Naive thymus-derived CD8-positive, alpha-beta T cell (primary cell): ENCODE measurements at places on chromosomes 5 and 9. TPM values are rescaled to one million over a fixed set of nuclear protein-coding genes. Genes with fewer than 3 reads are reported as not detected.

GRCh38 chr9:91824601-91825305, 125.3 kb downstream of the ROR2 start:
- DNase-seq = no peak

DNA sequence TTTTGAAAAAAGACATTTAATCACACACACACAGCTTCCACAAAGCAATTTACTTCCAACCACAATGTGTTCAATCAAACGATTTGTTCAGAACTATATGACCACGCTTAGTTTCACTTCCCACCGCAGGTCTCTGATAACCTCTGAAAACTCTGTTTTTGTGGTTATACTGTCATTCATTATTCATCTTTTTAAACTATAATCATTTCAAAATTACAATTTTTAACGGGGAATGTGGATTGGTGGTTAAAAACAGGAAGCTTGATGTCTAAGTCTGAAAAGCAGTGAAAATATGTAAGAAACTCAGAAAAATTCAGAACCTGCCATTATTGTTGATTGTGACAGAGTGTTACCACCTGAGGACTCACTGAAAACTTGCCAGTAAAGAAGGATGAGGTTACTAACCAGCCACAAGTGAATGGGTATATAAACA, 12.7 kb upstream of the TMEM174 start:
- DNase-seq = peak; percentile 79

- no peak for DNase-seq
Measured at GRCh38 chr9:114720086-114720676, 38.2 kb upstream of the TEX48 start.

GRCh38 chr9:99019510-99020331, 76.0 kb downstream of the COL15A1 start:
- no peak for DNase-seq

- DNase-seq = no peak
Measured at GRCh38 chr5:90368454-90369246, 40.9 kb downstream of the CETN3 start.

- DNase-seq = no peak
Measured at GRCh38 chr5:61030163-61030482, 85.1 kb downstream of the NDUFAF2 start.

- DNase-seq = no peak
Measured at GRCh38 chr5:61991866-61992265, 314.1 kb upstream of the KIF2A start.

- no peak for DNase-seq
Measured at GRCh38 chr5:139925650-139926640, 117.2 kb downstream of the NRG2 start.

- no peak for DNase-seq
Measured at GRCh38 chr9:110744715-110745384, 76.3 kb downstream of the MUSK start.

- DNase-seq = no peak
Measured at GRCh38 chr9:88802533-88802932, 188.7 kb upstream of the S1PR3 start.

Gene PSD2
- 0.19 TPM for total RNA-seq

- no peak for DNase-seq
Measured at GRCh38 chr9:82091100-82091499, 102.5 kb downstream of the SPATA31D1 start.
